SK-MEL-5 (cell line): ENCODE measurements at places on chromosomes 16 and 17. TPM values are rescaled to one million over a fixed set of nuclear protein-coding genes. Genes with fewer than 3 reads are reported as not detected.

Gene ZFP3
- 0.19 TPM in 1 of 2 replicates, not detected in the other for total RNA-seq

Gene MFSD11
- 41.4 and 42.3 TPM in 2 replicates for total RNA-seq

Gene CA5A
- total RNA-seq: not detected in 2 replicates

Gene GRB2
- total RNA-seq: 146 and 154 TPM in 2 replicates

Gene NPW
- total RNA-seq: 0.55 TPM in 1 of 2 replicates, not detected in the other

Gene CRYBA1
- total RNA-seq: not detected in 2 replicates

Gene SOST
- total RNA-seq: not detected in 2 replicates
